ENCODE measurements at places on chromosomes 4 and X.
A peak's percentile ranks its signal among the peaks of the same experiment; 100 is the strongest.

DNA sequence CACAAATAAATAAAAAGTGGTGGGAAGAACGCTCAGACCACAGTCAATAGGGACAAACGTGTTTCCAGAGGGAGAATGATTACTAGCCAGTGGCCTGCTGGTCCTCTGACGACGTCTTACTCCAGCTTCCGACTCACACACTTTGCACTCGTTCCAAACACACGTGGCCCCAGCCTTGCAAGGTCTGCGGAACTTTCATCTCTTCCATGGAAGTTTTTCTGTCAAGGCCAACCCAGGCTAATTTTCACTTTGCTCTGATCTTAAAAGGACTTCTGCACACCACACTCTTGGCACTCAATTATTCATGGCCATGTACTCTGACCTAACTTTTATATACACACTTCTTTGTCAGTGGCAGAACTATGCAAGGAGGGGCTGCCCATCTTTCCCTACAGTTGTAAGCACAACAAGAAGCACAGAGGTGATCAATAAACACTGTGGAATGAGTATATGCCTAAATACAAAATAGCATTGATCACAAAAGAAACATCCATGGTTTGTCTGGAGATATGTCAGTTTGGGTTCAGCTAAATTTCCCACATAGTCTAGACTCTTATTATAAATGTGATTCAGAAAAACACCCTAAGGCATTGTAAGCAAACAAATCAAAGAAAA, 69.4 kb downstream of the STX18 start:
- peak; percentile 68 for DNase-seq

DNA sequence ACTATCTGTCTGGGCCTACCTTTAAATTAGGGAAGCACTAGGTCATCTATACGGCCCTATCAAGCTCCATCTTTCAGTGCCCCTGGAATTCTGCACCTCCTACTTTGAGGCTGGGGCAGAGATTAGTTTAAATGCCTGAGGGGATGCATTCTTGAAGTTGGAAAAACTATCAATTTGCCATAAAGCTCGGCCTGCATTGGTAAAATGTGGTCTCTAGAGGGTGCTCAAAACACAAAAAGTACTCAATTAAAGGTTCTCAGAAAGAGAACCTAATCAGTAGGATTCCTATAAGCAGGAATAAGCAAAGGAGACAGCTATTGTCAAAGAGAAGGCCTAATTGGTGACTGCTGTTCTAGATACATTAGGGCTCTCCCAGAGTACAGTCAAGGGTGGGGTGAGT, 111.7 kb downstream of the AMER1 start:
- no peak for DNase-seq

- DNase-seq: no peak
Measured at GRCh38 chr4:94605241-94605805, 152.4 kb upstream of the BMPR1B start.

DNA sequence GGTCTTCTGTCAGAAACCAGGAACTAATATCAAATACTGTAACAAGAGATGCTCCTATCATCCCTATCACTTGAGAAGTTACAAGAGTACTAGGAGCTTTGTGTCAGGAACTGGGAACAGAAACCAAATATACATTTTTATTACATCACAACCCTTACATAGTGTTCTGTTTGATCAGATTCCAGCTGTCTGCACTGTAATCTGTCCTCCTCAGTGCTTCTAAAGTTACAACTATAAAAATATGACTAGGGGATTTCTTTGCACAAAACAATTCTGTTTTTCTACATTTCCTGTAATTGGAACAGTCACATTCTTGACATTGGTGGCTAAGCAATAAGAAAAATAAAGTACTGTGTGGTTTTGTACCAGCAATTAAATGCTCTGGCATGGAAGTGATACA, 686.0 kb downstream of the PDHA2 start:
- no peak for DNase-seq

GRCh38 chrX:153870791-153871360, 15.1 kb downstream of the L1CAM start:
- no peak for DNase-seq

DNA sequence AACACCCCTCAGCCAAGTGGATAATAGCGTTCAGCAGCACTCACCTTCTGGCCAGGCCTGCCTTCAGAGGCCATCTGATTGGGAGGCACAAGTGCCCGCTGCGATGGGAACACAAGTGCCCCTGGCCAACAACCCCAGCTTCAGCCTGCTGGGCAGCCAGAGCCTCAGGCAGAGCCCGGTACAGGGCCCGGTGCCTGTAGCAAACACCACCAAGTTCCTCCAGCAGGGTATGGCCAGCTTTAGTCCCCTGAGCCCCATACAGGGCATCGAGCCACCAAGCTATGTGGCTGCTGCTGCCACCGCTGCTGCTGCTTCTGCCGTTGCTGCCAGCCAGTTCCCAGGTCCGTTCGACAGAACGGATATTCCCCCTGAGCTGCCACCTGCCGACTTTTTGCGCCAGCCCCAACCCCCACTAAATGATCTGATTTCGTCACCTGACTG, 55.9 kb upstream of the MTM1 start:
- no peak for DNase-seq

- DNase-seq: no peak
Measured at GRCh38 chrX:4397471-4397870, 684.0 kb upstream of the PRKX start.

- no peak for DNase-seq
Measured at GRCh38 chrX:476724-477075, 90.0 kb upstream of the PPP2R3B start.

DNA sequence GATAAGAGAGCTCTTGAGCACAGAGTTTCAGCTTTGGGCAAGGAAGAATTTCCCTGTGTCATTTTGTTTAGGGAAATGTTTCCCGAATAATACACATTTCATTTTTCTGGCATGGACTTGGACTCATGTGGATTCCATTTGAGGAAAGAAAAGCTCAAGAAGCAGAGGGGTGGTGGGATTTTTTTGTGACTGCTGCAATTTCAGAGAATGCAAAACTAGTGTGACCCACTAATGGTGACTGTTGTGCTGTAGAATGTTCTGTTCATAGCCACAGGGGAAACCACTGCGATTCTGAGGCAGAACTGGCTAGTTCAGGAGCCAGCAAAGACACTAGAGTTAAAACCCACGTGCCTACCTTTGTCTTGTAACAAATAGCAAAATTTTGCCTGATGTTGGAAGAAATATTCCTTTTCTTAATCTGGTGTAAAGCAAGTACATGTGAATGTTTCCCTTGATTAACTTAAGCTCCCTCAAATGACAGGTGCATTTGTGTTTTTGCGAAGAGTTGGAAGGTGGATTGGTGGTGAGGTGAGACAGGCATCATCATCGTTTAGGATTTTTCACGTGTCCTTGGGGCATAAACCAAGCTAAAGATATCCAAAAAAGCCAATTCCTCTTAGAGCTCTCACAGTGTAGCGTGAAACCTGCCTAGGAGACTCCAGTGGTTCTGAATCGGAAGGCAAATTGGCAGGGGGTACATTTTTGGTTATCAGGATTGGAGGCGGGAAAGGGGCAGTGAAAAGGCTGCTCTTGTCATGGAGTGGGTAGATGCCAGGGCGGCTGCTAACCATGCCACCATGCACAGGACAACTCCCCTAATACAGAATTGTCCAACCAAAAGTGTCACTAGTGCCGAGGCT, 38.0 kb upstream of the FAM9C start:
- no peak for DNase-seq

DNA sequence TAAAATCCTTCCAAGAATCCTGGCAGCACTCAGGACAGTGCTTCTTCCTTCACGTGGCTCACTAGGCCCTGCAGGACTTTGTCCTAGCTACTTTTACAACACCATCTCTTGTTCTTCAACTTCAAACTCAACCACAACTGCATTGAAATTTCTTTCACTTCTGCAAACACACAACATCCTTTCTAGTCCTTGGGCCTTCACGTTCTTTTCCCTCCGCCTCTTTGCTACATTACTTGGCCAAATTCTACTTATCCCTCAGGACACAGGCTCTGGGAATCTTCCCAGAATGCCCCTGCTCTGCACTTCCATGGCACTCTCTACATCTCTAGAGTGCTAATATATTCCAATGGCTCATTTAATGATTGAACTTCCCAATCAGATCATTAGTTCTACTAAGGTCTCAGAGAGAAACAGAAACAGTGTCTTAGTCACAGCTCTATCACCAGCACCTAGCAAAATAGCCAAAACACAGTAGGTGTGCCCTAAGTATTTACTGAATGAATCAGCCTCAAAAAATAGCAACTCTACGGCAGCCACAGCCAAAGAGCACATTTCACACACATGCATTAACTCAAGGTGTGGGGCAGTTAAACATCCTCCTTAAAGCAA, 73.3 kb downstream of the MANBA start:
- no peak for DNase-seq

DNA sequence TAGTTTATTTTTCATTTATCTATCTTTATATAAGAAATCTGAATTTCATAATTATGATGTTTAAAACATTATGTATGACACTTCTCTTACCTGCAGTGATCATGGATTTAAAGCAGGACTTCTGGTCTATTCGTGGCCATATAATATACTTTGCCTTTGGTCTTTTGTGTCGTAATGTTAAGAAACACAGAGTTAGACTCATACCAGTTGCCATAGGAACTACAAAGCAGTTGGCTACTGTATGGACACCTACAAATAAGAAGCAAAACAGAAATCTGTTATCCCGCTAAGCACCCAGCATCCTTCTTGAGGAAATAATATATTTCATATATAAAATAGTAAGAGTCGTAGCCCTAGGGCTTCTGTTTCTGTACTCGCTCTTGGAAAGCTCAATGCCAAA, 4.3 kb downstream of the SEPSECS start:
- DNase-seq: peak; percentile 45

- no peak for DNase-seq
Measured at GRCh38 chr4:183345261-183345660, 23.0 kb upstream of the CLDN24 start.

DNA sequence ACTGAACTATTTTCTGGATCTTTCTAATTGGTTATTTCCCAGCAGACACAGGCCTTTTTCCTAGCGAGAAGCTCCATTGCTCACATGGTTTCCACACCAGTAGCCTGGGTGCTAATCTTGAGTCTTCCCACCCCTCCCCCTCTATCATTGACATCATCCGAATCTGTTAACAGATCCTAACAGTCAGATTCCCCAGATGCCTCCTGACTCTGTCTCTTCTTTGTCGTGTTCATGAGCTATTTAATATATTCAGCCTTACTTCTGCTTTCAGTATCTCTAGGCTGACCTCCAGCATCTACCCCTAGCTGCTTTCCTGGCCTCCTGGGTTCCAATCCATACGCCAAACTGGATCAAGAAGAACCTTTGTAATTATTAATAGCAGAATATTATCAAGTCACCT, 85.0 kb downstream of the CLNK start:
- no peak for DNase-seq

DNA sequence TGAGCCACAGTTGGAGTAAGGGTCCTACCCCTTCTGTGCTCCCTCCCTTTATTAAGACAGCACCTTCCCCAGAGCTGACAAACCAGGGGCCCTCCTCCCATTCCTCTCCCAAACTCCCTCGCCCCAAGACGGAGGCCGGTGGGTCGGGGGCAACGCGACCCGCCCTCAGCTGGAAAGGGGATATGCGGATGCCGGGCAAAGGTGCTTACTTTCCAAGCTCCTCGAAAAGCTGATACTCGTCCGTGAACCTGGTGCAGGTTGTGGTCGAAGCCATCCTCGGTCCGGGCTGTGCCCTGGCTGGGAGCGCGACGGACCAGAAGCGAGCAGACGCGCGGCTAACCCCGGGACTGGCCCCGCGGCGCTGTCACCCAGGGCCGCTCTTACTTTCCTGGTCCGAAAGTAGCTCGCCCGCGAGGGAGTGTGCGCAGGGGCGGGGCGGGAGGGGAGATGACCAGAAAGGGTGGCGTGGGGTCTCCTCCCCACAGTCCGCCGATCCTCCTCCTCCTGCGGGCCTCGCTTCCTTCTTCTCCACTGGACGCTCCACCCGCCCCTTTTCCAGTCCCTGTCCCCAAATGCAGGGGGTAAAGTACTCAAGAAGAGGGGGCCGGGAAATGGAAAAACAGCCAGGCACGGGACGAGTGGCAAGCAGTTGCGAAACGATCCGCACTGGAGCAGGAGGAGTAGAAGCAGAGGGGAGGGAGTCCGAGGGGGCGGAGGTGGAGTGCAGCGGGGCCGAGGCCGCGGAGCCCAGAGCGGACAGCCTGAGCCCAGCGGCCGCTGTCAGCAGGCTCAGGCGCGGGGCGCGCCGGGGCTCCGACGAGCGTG, 531 bp downstream of the CAMK2D start:
- peak; percentile 74 for DNase-seq

GRCh38 chr4:26028133-26028792, 114.2 kb downstream of the SMIM20 start:
- DNase-seq: no peak

- DNase-seq: peak; percentile 34
Measured at GRCh38 chr4:157804986-157805385, 367.8 kb downstream of the GASK1B start.

- no peak for DNase-seq
Measured at GRCh38 chr4:113327494-113327893, 278.0 kb downstream of the ANK2 start.
